Right ventricle myocardium superior (tissue), 1 donor: ENCODE measurements at places on chromosomes 7 and 10. TPM values are rescaled to one million over a fixed set of nuclear protein-coding genes. Genes with fewer than 3 reads are reported as not detected.

GRCh38 chr7:102186306-102186705 is 100.4 kb upstream of the SH2B2 start:
- no peak for DNase-seq

- DNase-seq = no peak
These were observed 923.6 kb downstream of the GATA3 start for GRCh38 chr10:8978100-8978499.

GRCh38 chr7:29892231-29892630 is 85.9 kb downstream of the WIPF3 start:
- no peak for DNase-seq

GRCh38 chr7:55512635-55513191 is 59.6 kb downstream of the VOPP1 start:
- DNase-seq = no peak

GRCh38 chr10:101233863-101234262 is 4.6 kb upstream of the LBX1 start:
- no peak for DNase-seq

Gene TSPAN13
- 14.8 TPM for total RNA-seq

Gene CALCR
- total RNA-seq = 0.05 TPM

Gene NKX1-2
- not detected for total RNA-seq

Gene RADIL
- total RNA-seq = 4.0 TPM

Gene CALHM1
- not detected for total RNA-seq

Gene PLXDC2
- total RNA-seq = 12.2 TPM

Gene DYNC1I1
- 35.6 TPM for total RNA-seq
